ENCODE measurements at places on chromosomes 3 and 15.

DNA sequence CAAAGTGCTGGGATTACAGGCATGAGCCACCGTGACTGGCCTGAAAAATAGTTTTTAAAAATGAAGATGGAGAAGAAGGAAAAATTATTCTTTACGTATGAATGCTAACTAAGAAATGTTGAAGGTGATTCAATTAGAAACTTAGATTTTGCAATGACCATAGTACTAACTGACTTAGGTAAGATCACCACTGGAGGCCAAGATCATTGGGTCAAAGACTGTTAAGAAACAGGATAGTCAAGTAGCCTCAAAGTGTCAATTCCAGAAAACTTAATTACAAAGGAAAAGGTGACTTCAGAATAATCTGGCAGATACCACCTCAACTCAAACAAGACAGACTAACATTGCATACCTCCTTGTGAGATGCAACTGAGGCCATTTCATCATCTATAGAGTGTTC lies 119.3 kb downstream of the FRMD4B start:
- no peak for DNase-seq

DNA sequence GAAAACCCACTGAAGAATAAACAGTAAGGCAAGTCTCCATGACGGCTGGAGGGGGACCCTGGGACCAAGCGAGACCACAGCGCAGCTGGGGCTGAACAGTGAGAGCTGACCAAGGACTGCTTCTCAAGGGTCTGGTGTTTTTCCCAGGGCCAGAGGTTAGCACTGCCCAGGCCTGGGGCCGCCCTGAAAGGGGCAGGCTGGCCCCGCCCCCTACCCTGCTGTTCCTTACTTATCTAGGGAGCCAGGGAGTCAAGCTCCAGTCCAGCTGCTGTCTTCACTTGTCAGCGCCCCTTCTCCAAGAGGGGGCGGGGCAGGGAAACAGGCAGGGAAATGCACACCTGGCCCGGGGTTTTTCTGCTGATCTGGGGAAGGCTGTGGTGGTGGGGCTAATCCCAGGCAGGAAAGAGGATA lies 51.6 kb upstream of the HACD2 start:
- DNase-seq: no peak

- no peak for DNase-seq
Measured at GRCh38 chr3:187994221-187995042, 159.5 kb upstream of the LPP start.

- no peak for DNase-seq
Measured at GRCh38 chr3:135148398-135149020, 353.4 kb downstream of the EPHB1 start.

DNA sequence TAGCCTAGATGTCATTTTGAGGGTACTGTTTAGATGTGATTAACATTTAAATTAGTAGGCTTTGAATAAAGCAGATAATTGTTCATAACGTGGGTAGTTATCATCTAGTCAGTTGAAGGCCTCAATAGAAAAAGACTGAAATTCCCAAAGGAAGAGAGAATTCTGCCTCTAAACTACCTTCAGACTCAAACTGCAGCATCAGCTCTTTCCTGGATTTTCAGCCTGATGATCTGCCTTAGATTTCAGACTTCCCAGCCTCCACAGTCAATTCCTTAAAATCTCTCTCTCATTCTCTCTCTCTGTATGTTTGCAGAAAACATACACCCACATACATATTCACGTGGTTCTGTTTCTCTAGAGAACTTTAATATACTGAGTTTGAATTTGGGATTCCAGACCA lies 58.0 kb upstream of the MBNL1 start:
- DNase-seq: no peak

- DNase-seq: no peak
Measured at GRCh38 chr3:111594781-111595180, 365 bp downstream of the ZBED2 start.

- DNase-seq: no peak
Measured at GRCh38 chr3:72247645-72248388, 462.9 kb upstream of the PROK2 start.

- no peak for DNase-seq
Measured at GRCh38 chr15:96700555-96700954, 370.1 kb downstream of the NR2F2 start.

GRCh38 chr3:142801746-142802145 lies 77.9 kb downstream of the TRPC1 start:
- no peak for DNase-seq

GRCh38 chr3:15063238-15063637 lies 1.9 kb downstream of the MRPS25 start:
- DNase-seq: no peak

GRCh38 chr3:54557538-54558428 lies 370.1 kb downstream of the LRTM1 start:
- DNase-seq: no peak

DNA sequence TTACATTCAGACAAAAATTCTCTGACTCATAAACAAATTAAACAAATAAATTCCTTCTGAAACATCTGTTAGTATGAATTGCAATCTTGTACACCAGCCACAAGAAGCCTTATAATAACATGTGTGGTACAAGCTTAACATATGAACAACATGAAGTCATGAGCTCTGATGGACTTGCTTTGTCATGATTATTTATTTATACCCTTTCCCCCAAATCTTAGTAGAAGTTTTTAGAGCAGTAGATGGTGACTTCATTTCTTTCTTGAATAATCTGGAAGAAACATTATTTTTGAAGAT lies 633.4 kb downstream of the EPHA3 start:
- DNase-seq: no peak

GRCh38 chr15:90463381-90463780 lies 66.3 kb upstream of the CRTC3 start:
- no peak for DNase-seq

DNA sequence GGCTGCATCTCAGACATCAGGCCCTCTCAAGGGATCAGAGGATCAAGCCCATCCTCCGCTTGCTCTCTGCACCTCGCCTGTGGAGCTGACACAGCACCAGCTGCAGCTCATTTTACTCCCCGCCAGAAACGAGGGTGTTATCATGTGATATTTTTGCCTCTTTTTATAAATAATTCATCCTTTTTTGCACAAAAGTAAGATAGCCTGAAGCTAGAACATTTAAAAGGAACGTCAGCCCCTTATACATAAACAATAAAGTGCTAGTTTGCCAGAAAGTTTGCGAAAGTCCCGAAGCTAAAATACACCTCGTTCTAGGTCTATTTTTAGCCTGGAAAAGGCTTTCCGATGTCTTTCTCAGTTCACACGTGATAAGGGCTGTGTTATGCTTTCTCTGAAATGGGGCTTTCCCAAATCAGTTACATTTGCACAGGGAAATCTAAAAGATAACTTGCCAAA lies 9.6 kb upstream of the FAM174B start:
- no peak for DNase-seq

DNA sequence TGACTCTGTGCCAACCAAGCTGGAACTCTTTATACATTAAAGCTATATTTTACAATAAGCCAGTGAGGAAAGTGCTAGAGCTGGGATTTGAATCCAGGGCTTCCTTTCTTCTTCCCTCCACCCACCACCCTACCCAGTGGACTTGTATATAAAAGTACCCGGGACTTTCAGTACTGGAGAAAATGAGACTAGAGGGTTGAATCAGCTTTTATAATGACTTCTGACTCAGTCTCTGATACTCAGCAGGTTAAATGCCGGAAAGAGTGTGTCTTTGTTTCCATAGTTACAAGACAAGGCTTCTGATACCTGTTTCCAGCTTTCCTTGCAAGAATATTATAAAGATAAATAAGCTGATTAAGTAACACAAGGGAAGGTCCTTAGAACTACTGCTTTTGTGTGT lies 80.9 kb downstream of the FRMD4B start:
- DNase-seq: no peak

GRCh38 chr15:79028411-79028964 lies 62.1 kb downstream of the RASGRF1 start:
- peak; percentile 6 for DNase-seq

- no peak for DNase-seq
Measured at GRCh38 chr3:76965122-76965725, 74.7 kb upstream of the ROBO2 start.

- no peak for DNase-seq
Measured at GRCh38 chr3:187518616-187519015, 150.4 kb downstream of the RTP4 start.

DNA sequence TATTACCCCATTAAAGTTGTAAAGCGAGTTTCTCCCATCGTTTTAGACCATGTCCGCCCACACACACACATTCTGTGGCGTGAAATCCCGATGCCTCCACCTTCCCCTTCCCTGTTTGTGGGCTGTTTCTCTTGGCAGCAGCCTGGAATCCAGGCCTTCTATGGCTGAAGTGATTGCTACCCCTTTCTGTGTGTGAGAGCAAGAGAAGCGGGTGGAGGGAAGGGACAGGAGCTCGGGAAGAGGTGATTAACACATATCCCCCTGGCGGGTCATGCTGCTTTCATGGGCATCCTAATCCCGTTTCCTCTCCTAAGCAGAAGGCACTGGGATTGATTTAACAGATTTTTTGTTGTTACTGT lies 283.8 kb upstream of the RGMA start:
- DNase-seq: no peak

- no peak for DNase-seq
Measured at GRCh38 chr3:190101320-190102011, 19.2 kb downstream of the P3H2 start.

GRCh38 chr3:37052860-37053259 lies 59.5 kb downstream of the MLH1 start:
- no peak for DNase-seq

DNA sequence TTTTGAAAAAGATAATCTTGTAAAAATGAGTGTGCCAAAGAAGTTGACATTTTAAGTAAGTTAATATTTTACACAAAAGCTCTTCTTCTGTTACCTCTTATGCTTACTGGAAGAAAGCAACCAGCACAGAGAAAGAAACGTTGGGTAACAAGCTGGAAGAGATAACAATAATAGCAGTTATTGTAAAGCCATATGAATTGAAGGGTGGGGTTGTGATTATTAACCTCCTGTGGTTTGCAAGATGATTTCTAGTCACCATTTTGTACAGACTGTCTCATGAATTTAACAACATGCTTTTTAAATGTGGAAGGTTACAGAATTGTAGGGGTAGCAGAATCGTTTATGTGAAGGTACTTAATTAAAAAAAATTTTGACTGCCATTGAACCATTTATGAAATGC lies 9.2 kb downstream of the RAP2B start:
- DNase-seq: no peak

- DNase-seq: no peak
Measured at GRCh38 chr3:122687298-122687697, 6.7 kb downstream of the PARP14 start.

DNA sequence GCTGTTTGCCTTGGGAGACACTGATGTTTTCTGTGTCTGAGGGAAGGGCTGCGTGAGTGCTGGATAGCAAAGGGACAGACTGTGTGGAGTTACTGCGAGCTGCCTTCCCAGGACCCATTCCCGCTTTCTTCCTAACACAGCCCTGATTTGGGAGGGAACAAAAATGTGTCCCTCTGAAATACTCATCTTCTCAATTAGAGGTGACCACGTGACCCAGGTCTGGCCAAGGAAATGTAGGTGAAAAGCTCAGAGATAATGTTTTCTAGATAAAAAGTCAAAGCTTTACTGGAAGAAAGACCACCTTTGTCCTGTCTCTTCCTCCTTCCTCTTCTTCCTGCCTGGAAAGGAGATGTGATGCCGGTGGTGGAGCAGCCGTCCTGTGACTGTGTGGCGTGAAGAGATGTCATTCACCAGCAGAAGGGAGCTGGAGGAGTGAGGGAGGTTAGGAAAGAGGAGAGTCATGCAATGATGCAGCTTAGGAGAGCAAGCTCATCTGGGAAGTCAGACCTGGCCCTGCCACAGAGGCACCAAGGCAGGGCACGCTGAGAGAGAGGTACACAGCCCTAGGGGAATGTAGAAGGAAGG lies 105.6 kb downstream of the CHSY1 start:
- DNase-seq: no peak

- no peak for DNase-seq
Measured at GRCh38 chr3:18114894-18115293, 310.2 kb downstream of the SATB1 start.

- DNase-seq: no peak
Measured at GRCh38 chr15:100311154-100311625, 30.6 kb downstream of the ADAMTS17 start.

GRCh38 chr3:57852896-57853295 lies 96.8 kb downstream of the SLMAP start:
- DNase-seq: no peak

DNA sequence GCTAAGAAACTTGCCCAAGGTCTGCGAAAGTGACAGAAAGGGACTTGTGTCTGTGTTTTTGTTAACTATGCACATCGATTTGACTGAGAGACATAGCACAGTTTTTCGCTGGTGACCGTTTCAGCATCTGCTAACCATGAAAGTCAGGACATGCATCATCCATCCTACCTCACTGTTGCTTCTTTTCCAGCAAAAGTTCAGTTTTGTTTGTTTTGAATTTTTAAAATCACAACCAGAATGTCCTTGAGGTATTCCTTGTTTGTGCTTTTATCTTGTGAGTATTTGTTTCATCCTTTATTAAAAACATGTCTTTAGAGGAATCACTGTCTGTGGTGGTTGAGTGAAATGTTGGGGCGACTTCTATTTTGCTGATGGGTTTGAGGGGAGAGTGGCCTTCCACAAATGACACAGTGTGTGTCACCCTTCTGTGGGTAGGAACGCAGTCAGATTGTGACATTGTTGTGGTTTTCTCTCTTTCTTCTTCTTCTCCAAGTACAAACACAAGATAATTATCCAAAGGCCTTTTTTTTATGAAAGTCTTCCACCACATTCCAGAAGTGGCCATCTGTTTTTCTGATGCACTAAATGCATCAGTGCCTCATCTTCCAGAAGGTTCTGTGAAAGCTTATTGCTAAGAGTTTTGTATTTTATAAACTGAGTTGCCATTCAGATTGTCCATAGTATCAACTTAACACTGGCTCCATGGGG lies 214.4 kb upstream of the NR2E3 start:
- DNase-seq: no peak

DNA sequence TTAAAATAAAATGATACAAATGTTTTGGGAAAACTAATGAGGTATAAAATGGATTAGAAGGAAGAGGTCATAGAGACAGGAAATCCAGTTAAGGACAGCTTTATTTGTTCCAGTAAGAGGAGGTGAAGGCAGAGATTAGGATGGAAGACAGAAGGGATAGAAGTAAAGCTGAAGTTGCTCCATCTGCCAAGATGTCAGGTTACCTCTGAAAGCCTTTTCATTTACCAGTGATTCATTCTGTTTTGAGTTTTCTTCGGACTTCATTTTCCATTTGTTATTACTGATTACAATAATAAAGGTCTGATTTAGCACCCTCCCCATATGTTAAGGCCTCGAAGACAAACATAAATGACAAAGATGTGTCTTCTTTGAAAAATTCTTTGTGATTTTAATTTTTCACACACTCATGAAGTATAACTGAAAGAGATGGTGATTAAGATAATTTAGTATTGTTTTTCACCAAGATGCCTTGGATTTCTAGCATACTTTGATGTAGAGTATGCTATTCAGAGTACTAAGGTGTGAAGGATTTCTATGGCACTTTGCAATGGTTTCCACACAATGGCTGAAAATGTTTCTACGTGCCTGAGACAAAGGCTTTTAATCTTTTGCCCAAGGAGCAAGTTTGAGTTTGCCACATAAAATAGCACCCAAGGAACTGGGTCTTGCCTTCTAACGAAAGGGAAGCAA lies 75.4 kb upstream of the PLAAT1 start:
- DNase-seq: no peak
